Retina (tissue), 1 donor: ENCODE measurements at places on chromosomes 13 and 19.
A peak's percentile ranks its signal among the peaks of the same experiment; 100 is the strongest.

DNA sequence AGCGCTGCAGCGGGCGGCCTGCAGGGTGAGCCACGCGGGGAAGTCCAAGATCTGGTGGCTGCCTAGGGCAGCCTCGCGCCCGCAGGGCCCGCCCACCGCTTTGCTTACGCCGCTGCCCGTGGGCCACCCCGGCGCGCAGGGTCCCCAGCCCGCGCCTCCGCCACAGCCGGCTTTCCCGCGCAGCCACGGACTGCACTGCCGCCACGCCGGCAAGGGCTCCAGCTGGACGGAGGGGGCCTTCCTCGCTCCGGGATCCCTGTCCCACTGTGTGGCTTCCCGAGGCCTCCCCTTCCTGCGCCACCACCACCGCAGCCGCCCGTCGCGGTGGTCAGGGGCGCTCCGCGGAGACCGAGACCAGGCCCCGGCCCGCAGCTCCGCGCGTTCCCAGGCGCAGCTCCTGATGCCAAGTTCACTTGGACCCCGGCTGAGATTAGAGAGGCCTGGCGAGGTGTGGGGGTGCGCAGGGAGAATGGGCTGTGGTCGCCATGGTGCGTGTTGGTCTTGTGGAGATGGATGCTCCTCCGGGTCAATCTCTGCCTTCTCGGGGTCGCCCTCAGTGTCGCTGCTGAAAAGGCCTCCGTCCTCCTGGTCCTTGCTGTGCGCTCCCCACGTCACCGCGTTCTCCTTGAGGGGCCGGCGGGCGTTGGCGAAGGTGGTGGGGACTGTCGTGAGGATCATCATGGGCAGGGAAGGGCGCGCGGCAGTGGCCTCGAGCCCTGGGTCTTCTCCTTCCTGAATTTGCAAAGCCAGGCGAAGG lies 17.9 kb upstream of the RNF17 start:
- DNase-seq: peak; percentile 80

DNA sequence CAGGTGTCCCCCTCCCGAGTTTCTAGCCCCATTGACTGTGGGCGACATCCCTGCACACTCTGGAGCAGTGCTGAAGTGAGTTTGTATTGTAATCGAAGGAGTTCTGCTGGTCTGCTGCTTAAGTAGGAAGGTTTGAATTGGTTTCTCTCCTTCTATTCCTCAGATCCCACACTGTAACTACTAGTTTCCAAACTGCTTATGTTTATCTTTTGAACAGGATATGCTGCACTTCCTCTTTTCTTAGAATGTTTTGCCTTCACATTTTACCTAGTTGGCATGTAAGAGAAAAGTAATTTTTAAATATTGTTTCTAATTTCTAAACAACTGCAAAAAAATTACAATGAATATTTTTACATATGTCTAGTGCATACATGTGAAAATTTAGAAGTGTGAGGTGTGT lies 511.8 kb downstream of the KLF12 start:
- no peak for DNase-seq

DNA sequence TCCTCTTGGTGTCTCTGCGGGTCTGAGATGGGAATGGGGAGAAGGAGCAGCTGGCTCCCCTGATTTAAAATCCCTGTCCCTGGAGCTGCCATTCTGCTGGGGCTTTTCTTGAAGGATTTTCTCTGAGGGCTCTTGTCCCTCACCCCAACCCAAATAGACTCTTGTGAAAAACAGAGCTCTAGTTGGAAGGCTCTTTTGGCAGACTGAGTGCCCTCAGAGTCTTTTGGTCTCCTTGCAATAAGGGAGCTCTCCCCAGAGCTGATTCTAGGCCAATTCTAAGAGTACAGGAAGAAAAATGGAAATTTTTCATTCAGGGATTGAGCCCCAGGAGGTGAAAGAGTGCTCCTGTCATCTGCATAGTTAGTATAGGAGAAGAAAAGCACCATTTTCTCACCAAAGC lies 238.3 kb downstream of the COG6 start:
- no peak for DNase-seq

GRCh38 chr13:48402325-48402932 lies 10.5 kb downstream of the LPAR6 start:
- DNase-seq: no peak

DNA sequence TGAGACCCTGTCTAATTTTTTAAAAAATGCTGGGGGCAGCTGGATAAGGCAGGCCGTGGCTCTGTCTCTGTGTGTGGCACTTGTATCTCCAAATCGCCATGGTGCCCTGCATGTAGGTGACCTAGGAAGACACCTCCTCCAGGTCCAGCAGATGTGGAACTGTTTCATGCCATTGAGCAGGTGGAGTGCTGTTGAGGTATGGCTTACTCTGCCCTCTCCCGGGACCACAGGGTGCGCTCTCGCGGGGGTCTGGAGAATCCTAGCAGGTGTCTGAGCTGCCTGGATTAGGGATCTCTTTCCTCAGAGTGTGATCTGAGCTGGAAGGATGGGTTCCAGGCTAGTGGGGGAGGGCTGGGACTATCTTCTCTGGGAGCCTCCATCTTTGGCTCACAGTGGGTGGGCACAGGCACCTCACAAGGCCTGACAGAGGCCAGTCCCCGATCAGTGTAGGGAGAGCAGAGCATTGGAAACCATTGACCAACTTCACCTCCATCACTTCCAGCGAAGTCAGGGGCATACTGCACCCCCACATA lies 67.7 kb upstream of the TM9SF2 start:
- no peak for DNase-seq

DNA sequence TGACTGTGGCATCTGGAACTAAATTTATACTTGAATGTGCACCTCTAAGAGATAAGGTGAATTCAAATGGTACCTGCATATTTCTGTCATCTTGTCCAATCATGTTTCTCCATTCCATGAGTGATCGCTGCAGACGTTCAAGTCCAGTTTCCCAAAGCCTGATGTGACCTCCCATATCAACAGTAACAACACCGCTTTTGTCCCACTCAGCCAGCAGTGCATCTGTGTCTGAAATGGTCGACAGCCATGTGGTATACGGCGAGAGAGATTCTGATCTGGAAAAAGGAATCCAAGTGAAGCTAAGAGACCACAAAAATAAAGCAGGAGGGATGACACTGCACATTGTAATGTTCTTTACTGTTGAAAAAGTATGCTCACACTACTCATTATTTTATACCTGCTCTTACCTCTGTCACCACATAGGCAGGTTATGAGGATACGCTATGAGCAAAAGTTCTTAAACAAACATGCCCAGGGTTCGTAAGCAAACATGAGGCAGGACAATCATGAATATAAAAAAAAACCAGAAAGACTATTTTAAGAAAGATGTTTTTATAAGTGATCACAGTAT lies 213.6 kb downstream of the RGCC start:
- no peak for DNase-seq
